Mesenchymal stem cell (in vitro differentiated cells and primary cell): ENCODE measurements at places on chromosomes 2 and 18.
A peak's percentile ranks its signal among the peaks of the same experiment; 100 is the strongest.

DNA sequence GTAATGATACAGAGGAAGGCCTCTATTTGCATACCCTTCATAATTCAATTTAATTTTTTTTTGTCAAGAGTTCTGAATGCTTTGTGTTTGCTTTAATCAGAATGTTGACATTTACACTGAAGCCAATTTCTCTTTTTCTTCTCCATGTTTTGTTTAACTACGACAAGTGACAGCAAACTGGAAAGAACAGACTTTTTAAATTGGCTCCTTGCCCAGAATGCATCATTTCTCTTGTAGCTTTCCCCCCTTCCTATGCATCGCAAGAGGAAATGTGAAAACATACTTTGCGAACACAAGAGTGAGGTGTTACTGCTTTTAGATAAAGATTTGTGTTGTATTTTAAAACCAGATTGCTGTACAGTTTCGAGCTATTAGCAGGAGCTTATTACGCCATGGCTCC, 955.2 kb upstream of the CELF4 start:
- no peak overlapping the region for H3K27ac ChIP-seq
- H3K4me3 ChIP-seq, result no peak overlapping the region
- H3K27me3 ChIP-seq, result no peaks in the 10 kb centered on the region
- no peaks in the 10 kb centered on the region for H3K4me1 ChIP-seq
- no peaks in the 10 kb centered on the region for H3K36me3 ChIP-seq

DNA sequence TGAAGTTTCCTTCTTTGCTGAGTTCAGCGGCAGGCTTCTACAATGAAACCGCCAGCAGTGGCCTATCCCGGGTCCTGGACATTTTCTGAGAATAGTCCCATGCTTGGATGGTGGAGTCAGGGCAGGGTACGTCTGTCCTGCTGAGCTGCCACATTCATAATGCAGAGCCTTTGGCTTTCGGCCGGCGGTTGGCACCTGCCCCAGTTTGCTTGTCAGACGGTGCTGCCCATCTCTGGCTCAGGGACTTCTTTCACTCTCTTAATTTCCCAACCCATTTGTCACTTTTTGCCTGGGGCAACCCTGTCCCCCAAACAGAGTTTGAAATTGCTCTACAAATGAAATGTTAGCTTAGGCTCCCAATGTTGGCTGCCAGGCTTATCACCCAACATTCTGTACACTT, 57.2 kb downstream of the SOX11 start:
- H3K36me3 ChIP-seq, result no peaks in the 10 kb centered on the region
- H3K4me1 ChIP-seq, result peaks cover 11% of the 10 kb centered on the region

GRCh38 chr2:172859581-172860335, 124.1 kb downstream of the RAPGEF4 start:
- H3K4me3 ChIP-seq, result no peak overlapping the region
- H3K36me3 ChIP-seq, result no peaks in the 10 kb centered on the region
- no peaks in the 10 kb centered on the region for H3K4me1 ChIP-seq

DNA sequence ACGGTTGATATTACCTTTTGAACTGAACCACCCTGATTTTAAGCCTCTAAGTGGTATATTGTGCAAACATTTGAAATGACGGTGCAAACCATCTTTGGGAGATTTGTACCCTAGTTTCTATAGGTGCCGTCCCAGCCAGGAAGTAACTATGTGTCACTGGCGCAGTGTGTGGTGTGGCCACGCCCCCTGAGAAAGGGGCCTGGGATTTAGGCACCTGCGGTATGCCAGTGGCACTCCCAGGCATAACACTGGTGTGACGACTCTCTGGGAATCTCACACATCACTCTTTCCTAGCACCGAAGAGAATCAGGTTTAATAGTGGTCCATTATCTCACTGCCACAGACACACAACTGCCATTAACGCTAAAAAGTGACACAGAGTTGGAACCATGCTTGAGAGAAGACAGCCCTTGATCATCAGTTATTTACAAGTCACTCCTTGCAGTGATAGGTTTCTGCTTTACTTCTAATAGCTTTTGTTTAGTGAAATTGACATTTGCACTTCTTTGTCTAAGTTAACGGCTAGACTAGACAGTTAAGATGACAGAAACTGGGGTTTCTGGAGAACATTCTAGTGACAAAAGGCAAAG, 11.1 kb downstream of the AQP4 start:
- no peaks in the 10 kb centered on the region for H3K36me3 ChIP-seq
- no peak overlapping the region for H3K4me3 ChIP-seq
- no peaks in the 10 kb centered on the region for H3K4me1 ChIP-seq
- H3K27me3 ChIP-seq, result no peaks in the 10 kb centered on the region

- DNase-seq, result peak; percentile 68
- no peaks in the 10 kb centered on the region for H3K27me3 ChIP-seq
- H3K4me3 ChIP-seq, result no peak overlapping the region
- H3K27ac ChIP-seq, result no peak overlapping the region
- no peaks in the 10 kb centered on the region for H3K36me3 ChIP-seq
These were observed 23.4 kb upstream of the TMEM87B start for GRCh38 chr2:112031473-112032223.

- peak; percentile 69 for DNase-seq
- no peaks in the 10 kb centered on the region for H3K4me1 ChIP-seq
- no peak overlapping the region for H3K27ac ChIP-seq
- no peak overlapping the region for H3K4me3 ChIP-seq
- no peaks in the 10 kb centered on the region for H3K27me3 ChIP-seq
These were observed 5.8 kb downstream of the ARHGAP25 start for GRCh38 chr2:68740400-68740914.

- no peak for DNase-seq
- no peaks in the 10 kb centered on the region for H3K4me1 ChIP-seq
- H3K4me3 ChIP-seq, result no peak overlapping the region
- no peak overlapping the region for H3K27ac ChIP-seq
These were observed 72.3 kb upstream of the TMEM200C start for GRCh38 chr18:5967666-5968065.

DNA sequence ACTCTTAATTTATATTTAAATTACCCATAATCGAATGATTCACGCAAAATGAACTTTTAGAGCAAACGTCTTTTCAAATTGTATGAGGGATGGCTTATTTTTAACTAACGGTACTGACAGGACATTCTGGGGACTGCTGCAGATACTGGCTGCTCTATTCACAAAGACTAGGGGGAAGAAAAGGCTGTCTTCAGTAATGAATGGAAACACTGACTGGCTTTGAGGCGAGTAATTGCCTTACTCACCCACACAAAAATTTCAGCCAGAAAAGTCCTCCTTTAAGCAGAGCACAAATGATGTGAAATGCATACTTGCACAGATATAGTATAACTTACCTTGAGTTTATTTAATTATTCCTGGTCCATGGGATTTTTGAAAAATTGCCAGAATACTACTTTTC, 852.6 kb downstream of the DPP10 start:
- H3K36me3 ChIP-seq, result no peaks in the 10 kb centered on the region
- no peak overlapping the region for H3K4me3 ChIP-seq
- no peak for DNase-seq
- no peak overlapping the region for H3K27ac ChIP-seq

DNA sequence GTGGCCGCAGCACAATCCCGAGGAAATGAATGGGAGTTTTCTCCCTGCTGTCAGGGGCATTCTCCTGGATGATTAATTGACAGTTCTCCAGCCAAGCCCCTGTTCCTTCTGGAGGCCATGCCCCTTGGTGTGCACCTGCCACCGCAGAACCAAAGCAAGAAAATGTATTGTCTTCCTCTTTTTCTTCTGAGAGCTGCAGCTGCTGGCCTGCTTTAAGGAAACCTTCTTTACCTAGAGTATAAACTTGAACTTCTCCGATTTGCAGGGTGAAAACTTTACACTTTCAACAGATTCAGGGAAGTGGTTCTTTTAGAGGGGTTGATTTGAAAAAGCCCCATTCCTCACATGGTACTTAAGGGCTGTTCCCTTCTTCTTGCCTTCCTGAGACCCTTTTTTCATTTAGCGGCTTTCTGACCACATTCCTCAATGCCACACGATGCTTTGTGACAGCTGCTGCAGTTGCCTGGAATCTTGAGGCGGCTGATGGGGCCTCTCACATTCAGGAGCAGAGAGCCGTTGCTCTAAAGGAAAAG, 402.8 kb downstream of the TXNL1 start:
- no peak overlapping the region for H3K27ac ChIP-seq
- H3K4me3 ChIP-seq, result no peak overlapping the region
- DNase-seq, result no peak
- no peaks in the 10 kb centered on the region for H3K4me1 ChIP-seq

GRCh38 chr2:80370375-80371009, 65.9 kb upstream of the LRRTM1 start:
- no peak overlapping the region for H3K4me3 ChIP-seq
- no peaks in the 10 kb centered on the region for H3K4me1 ChIP-seq
- no peaks in the 10 kb centered on the region for H3K36me3 ChIP-seq
